ENCODE measurements at places on chromosomes 7 and 10. TPM values are rescaled to one million over a fixed set of nuclear protein-coding genes. Genes with fewer than 3 reads are reported as not detected.

DNA sequence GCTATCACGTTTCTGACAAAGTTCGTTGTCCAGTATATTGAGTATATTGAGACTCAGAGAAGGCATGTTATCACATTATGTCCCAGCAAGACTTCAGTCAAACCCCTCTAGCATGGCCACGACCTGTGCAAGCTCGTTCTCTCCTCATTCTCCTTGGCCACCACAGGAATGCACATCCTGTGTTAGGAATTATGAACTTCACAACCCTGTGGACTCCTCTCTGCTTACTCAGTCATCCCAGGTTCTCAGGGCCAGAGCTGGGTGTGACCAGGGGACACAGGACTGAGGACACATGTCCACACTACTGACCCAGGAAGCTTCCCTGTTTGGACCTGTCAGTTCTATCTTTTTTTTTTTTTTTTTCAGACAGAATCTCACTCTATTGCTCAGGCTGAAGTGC is 4.4 kb downstream of the SH2D4B start:
- no peak for DNase-seq

MMD2 gene
- not detected for total RNA-seq

GRCh38 chr10:86375204-86375603 is 8.6 kb upstream of the GRID1 start:
- DNase-seq: no peak

DNA sequence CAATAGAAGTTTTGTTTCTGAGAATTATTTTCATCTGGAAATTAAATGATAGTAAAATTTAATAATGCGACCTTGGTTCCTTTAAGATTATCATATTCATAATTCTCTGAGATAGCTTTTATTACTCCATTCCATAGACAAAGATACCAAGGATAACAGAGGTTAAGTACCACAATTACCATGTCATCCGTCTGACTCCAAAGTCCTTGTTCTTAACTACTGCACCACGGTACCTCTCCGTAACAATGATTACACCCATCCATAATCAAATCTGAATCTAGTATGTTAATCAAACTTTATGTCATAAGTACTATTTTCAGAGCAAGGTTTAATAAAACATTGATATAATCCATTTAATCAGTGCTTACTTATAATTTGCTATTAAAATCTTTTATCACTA is 8.4 kb downstream of the ZDHHC6 start:
- DNase-seq: no peak

ADRB1 gene
- total RNA-seq: 26.4 TPM

DNA sequence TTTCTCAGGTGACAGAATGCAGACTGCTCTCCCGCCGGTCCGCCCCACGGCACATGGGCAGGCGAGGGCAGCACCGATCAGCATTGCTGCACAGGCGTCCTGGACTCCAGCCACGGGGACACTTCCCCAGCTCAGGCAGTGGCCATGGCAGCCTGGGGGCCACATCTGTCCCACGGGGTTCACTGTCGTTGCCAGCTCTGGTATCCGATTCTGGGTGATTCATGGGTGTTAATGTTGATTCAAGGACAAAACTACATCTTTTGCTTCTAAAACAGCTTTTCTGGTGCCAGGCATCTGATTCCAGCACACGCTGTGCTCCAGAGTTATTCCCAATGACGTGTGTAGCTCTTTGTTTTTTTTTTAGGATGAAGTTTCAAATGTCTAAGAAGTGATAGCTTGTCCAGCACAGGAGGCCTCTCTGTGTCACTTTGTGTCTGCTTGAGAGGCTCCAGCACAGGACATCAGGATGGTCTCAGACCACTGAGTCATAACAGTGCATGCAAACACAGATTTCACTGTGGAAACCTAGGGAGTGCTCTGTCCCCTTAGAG is 218.0 kb downstream of the WDR37 start:
- DNase-seq: no peak

DNA sequence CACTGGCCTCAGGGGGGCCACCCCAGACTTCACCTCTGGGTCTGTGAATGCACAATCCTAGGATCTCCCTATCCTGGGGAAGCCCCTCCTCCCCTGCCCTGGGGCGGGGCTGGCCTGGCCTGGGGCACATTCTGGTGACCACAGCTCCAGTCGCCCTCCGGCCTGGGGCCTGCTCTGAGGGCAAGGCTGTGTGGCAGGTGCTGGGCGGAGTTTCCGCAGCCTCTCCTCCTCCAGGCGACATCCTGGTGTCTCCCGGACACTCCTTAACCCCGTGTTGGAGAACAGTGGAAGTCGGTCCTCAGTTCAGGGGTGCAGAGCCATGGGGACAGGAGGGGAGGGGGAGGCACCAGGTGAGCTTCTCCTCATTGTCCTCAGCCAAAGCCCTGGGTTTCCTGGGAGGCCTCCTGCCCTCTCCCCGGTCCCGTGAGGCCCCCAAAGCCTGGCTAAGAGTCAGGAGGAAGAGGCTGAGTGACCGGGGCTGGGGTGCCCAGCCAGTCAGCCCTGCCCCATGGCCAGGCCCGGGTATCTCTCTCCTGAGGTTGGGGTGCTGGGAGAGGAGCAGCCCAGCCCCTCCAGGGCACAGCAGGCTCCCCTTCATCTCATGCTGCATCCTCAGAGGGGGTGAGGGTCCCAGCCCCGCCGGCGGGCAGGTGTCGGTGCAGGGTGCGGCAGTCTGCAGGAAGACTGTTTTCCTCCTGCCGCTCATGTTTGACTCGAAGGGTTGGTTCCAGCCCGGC is 22.6 kb downstream of the UNCX start:
- no peak for DNase-seq

Measured in cardiac septum (tissue), 1 donor.